ENCODE measurements at places on chromosomes 3 and 15.

- DNase-seq, result no peak
These were observed 36.4 kb downstream of the CFAP100 start for GRCh38 chr3:126431103-126431534.

DNA sequence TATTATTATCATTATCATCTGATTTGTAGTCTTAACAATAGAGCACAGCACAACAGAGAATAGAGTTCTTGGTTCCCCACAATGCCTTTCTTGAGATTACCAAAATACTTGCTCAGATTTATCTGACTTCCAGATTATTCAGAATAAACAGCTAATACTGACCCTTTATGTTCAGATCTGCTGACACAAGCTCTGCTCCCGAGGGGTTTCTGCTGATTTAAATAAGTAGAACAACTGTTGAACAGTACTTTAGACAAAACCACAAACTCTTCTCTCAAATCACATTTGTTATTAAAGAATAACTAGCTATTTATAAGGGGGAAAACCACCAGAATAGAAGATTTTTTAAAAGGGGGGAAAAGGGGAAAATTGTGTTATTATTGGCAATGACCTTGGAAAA, 380.2 kb upstream of the ATP11B start:
- no peak for DNase-seq

DNA sequence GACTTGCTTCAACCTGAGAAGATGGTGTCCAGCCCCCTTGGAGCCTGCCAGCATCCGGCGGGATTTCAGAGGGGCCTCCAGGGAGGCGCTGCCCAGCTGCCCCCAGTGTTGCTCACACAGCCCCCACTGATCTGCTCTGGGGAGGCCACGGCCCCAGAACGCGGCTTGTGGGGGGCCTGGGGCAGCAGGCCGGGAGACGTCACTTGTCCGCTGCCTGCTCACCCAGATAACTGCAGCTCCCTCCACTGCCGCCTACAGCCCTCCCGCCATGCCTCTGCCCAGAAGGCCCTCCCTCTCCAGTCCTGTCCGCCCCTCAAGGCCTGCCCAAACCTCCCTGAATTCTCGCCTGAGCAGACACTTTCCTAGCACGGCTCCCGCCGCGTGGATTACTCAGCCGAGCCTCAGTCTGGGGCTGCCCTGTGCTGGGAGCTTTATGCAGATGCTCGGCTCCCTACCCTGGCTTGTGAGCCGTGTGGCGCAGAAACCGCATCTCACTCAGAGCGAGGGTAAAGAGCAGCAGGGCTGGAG, 17.2 kb upstream of the ADIPOQ start:
- DNase-seq, result peak; percentile 15

DNA sequence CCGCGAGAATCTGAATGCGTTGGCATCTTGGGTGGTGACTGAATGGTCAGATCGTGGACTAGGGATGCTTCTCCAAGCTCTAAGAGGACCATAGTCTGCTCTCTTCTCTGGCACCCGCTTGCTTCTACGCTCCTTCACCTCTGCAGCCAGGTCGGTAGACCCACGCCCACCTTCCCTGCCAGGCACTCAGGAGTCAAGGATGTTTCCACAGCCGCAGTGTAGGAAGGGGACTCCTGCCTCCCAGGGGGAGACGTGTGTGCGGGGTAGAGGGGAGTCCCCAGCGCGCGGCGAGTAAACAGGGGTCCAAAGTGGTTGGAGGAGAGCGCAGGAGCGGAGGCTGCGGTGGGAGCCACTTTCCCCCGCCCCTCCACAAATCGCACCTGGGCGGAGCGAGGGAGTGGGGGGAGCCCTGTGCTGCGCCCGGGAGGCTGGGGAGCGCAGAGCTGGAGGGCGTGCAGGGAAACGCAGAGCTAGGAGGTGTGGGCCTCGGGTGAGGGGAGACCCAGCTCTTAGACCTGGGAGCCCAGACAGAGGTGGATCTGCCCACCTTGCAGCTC, 1.7 kb downstream of the LRRC3B start:
- no peak for DNase-seq

DNA sequence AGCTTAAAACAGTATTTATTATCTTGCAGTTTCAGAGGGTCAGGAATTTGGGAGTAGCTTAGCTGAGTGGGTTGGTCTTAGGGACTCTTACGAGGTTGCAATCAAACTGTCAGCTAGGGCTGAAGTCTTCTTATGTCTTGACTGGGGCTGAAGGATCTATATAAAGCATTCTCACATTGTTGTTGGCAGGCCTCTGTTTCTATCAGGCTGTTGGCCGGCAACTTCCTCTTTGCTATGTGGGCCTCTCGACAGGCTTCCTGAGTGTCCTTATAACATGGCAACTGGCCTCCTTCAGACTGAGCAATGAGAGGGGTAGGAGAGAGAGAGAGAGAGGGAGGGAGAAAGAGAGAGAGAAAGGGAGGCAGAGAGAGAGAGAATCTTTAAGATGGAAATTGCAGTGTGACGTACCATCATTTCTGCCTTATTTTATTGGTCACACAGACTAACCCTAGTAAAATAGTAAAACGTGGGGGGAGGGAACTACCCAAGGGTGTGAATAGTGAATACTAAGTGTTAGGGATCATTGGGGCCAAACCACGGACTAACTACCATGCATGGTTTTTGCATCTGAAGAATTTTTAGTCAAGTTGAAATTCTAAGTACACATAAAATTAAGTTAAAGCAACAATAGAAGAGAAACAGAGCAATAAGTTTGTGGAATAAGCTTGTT, 16.1 kb downstream of the FGF7 start:
- DNase-seq, result no peak

DNA sequence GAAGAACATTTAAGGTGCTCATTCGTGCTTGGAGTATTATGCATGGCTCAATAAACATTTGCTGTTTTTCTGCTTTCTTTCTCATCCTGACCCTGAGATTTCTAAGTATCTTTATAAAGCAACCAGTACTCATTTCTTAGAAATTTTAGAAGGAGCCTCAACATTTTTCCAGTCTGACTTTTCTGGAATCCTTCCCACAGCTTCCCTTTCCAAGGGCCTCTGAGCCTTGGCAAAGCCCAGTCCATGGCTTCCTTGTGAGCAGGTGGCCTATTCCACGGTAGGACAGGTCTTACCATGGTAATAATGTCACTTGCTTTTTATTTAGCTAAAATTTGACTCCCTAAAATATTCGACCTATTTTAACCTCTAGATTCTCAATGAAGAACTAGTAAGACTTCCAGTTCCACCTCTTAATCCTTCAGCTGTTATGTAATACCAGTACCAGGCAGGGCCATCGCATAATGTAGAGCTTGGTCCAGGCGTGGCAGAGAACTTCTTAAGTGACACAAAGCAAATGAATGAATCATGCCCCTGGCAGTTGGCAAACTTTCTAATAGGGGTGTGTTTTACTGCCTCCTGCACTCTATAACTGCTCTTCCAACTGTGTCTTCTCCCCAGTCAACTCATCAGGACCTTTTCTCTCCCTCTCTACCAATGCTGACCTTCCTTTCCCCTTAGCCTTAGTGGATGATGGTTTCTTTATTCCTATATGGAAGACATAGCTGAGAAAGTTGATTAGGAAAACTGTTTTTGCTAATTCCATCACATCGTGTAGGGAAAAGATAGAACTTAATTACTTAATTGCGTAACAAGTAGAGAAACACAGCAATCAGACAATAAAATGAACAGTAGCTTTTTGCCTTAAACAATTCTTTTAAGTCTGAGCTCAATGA, 894 bp upstream of the TM4SF4 start:
- DNase-seq, result no peak

DNA sequence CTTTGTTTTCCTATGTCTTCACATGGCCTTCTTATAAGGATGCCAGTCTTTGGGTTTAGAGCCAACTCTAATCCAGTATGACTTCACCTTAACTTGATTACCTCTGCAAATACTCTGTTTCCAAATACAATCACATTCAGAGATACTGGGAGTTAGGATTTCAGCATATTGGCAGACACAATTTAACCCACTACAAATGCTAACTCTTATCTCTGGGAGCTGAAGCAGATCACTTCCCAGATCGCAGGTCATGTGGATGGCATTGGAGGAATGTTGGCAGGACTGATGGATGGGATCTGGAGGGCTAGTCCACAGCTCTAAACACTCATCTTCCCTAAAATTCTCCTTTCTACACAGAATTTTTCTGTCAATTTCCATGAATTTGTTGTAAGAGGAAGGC, 46.2 kb upstream of the ADGRG7 start:
- DNase-seq, result no peak

DNA sequence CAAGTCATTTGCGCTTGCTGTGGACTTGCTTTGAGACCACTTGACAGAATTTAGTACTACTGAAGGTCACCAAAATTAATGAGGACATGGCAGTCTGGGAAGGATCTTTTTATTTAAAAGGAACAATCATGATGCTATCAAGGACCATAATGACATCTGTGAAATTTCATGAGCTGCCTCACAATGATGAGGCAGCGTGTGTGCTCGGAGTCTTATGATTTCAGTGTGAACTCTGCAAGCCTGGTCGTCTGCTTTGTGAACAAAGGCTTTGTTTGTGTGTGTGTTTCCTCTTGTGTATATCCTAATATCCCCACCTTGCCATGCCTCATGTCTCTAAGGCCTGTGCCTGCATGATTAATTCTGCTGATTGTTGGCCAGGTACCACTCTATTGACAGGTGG, 46.7 kb downstream of the RAD54L2 start:
- no peak for DNase-seq

DNA sequence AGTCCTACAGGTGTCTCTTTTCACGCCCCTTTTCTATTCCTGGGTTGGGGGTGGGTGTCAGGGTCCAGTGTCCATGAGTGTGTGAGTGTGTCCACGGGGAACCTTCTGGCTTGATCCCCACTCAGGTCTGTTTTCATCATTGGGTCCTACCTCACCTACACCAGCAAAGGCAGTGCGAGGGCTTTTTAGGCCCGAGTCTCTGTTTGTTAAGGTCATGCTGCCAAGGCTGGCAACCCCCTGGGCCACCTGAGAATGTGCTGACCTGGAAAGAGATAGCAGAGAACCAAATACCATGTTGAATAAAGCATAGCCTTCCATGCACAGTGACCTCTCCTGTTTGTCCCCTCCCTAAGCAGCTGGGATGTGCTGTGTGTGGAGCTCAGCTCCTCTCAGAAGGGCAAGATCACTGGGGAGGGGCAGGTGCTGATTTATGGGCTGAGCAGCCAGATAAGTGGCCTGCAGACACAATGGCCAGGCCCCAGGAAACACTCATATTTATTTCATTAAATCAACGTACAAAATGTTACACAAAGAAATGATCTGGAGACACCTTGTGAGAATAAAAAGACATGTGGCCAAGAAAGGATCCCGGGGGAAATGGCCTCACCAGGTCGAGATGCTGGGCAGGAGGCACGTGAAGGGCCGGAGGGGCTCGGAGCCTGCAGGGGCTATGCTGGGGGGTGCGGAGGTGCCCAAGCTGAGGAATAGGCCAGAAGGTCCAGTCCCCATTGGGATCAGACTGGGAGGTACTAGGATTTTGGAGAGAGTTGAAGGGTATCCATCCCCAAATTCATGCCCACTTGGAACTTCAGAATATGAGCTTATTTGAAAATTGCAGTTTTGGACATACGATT, 36.1 kb downstream of the RAB6B start:
- no peak for DNase-seq

DNA sequence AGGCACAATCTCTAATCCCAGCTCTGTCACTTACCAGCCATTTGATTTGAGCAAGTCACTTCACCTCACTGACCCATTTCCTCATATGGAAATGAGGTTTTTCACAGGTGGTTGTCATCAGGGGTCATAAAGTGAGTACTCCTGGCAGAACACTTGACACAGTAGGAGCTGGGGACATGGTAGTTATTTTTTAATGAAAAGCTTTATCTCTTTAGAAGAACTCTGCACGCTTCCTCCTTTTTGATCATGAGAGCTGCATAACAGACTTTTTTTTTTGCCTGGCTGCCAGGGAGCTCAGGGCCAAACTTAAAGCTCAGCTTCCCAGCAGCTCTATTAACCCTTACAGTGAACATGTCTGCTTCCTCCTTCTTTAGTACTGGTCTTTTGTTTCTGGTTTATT, 8.4 kb downstream of the VWA5B2 start:
- DNase-seq, result no peak

- no peak for DNase-seq
These were observed 58.3 kb upstream of the XCR1 start for GRCh38 chr3:46085421-46086082.

DNA sequence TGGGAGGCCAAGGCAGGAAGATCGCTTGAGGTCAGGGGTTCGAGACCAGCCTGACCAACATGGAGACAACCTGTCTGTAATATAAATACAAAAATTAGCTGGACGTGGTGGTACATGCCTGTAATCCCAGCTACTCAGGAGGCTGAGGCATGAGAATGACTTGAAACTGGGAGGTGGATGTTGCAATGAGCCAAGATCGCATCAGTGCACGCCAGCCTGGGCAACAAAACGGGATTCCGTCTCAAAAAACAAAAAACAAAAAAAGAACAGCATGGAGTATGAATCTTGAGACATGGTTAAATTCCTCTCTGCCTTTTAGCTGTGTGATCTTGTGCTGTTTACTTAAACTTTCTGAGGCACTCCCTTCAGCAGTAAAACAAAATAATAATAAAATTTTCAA, 244.9 kb downstream of the FGF12 start:
- DNase-seq, result no peak

- no peak for DNase-seq
These were observed 441.4 kb downstream of the GABRG3 start for GRCh38 chr15:27412415-27412814.

DNA sequence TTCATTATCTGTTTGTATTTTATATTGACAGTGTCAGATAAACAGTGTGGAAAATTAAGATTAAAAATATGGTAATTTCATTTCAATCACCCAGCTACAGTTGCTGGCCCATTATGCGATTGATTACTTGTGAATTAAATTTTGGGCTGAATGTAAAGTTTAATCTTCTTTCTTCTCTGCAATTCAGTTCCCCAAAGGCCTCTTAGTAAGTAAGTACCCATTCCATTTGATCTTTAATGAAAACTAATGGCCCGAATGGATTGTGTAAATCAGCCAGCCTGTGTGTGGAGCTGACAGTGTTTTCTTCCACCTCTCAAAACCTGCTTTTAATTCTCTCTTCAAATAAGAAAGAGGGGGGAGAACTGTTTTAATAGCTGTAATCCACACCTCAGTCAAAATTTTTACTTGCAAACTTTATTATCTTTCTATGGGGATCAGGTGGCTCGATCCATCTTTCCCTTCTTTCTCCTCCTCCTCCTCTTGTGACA, 307.1 kb downstream of the IL20RB start:
- no peak for DNase-seq

- DNase-seq, result peak; percentile 19
These were observed 127.5 kb downstream of the BDH1 start for GRCh38 chr3:197428117-197428801.

DNA sequence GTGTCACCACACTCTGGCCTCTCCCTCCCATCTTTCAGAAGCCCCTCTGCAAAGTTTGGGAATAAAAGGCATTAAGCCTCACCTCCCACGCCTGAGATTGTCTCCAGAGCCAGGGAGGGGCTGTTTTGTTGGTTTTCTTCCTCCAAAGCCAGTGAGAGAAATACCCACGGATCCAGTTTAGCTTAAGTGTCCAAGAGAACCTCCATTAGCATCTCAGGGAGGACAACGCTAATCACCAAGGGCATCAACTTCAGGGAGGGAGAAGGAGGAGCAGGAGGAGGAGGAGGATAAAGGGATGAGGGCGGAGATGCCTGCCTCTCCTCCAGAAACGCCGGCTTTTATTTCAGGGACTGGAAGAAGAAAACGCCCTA, 101.6 kb downstream of the SRGAP3 start:
- DNase-seq, result no peak

GRCh38 chr15:61018953-61019352, 210.1 kb downstream of the RORA start:
- DNase-seq, result no peak

GRCh38 chr3:58332575-58333188, at the start of gene PXK:
Gene PXK (plus strand): TSS chr3:58332892. CDS start chr3:58332989, 97 bp downstream.
- peak; percentile 86 for DNase-seq

- DNase-seq, result no peak
These were observed 38.0 kb downstream of the SENP2 start for GRCh38 chr3:185623939-185624665.

- no peak for DNase-seq
These were observed 18.1 kb downstream of the GBE1 start for GRCh38 chr3:81743096-81744025.
